ENCODE measurements at places on chromosomes 6 and 20.
A peak's percentile ranks its signal among the peaks of the same experiment; 100 is the strongest.

- no peak for DNase-seq
These were observed 30.2 kb downstream of the CEP57L1 start for GRCh38 chr6:109125504-109125903.

DNA sequence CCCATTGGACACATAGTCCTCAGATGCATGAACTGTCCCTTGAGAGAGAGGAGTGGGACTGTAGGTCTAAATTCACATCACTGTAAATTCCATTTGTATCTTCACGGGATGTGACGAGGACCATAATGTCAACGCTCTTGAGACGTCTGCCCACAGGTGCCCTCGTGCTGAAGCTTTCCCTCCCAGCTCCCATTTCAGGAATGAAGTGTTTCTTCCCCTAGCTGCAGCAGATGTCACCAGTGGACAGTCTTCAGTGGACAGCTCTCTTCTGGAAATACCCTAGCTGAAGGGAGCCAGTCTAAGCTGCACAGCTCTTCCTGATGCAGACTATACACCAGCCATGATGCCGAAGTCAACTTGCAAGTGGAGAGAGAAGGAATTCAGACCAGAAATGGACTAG, 217.4 kb upstream of the ECI2 start:
- no peak for DNase-seq

DNA sequence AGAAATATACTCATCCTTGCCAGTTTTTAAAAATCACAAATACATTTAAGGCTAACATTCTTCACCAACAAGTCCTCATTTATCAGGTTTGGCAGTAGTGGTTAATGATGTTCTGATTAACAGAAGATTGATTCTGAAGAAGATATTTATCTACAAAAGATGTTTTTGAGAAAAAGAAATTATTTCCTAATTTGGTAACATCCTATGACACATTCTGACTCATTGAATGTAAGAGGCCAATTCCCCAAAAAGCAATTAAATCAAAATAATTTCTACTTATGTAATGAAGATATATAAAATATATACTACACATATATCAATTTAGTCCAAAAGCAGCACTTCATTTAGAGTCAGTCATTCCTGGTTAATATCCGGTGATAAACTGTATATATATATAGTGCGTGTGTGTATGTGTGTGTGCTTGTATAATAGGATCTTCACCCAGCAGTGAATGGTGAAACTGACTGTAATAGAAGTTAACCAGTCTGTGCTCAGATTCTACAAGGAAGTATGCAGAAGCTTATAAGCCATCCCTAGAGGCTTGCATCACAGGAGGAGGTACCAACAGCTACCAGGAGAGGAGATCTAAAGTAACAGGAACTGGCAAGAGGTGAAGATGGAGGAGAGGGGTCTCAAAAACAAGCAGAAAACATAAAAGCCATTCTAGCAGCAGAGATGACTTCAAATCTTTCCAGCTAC, 82.9 kb upstream of the MARCKS start:
- DNase-seq, result no peak

DNA sequence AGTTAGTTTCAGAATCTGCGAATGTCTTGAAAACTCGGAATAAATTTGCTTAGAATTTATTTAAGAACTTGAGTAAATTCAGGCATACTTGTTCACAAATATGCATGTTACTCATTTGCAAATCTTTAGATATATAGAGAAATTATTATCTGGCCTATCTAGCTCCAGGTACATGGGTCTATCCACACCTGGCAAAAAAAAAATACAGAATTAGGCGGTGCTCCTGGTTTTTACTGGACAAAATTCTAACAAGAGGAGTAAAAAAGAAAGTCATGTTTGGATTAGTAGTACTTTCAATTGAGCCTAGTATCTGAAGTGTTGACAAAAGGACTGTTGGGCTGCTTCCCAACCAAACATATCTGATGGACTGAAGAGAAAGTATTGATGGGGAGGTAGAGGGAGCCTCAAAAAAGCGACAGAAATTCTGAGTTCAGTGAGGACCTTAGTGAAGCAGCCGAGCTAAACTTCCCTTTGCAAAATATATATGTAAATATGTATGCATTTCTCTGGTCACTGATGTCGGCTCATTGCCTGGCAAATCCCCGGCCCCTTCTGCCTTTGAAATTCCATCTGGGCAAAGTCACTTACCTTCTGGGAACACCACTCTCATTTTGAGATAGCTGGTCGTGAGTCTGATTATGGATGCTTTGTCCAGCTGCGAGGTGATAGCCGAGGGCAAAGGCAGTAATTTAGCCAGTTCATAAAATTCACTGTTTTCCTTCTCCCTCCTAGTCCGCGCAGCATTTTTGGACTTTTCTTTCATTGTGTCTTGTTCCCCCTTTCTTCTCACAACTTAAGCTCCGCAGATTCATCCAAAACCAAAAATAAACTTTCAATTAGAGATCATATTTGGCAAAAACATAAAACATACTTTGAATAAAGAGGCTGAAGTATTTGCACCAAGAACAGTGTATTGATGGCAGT, 1.8 kb downstream of the SIM1 start:
- no peak for DNase-seq

DNA sequence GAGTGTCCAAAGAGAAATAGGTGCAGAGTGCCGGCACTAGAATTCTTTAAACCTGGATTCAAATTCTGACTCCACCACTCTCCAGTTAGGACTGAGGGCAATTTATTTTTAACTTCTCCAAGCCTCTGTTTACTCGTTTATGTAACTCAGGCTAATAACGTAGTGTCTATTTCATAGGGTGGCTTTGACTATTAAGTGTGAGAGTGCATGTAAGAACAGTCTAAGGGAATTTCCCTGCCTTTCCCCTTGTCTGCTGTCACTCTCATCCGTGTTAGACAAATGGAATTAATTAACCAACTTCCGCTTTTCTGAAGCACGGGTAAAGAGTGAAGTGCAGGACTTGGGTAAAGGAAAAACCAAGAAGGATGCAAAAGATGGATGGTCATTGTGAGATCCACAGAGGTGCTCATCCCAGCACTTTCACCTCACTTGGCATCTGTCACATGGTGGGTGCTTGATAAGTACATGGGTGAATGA, 4.1 kb upstream of the ZKSCAN8 start:
- DNase-seq, result peak; percentile 4

DNA sequence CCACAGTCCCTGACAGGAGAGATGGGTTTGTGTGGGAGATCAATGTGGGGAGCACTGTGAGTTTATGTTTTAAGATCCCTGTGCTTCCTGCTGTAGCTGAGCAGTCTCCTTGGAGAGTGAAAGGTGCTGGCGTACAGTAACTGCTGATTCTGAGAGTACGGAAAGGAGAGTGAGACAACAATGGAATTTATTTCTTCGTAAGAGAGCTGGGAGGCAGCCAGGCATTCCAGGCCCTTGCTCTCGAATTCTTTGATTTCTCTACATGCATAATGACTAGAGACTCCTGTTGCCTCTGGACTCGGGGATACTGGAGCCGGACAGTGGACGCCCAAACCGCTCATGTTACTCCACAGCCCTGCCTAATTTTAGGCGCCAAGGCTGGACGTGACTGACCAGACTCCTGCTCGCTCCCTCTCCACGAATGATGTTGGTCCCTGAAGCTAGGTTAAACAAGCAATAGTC, 131.0 kb upstream of the PHACTR1 start:
- DNase-seq, result no peak

- DNase-seq, result no peak
These were observed 17.5 kb upstream of the SPDEF start for GRCh38 chr6:34573567-34574183.

GRCh38 chr6:46062312-46062711, 46.7 kb upstream of the CLIC5 start:
- no peak for DNase-seq

DNA sequence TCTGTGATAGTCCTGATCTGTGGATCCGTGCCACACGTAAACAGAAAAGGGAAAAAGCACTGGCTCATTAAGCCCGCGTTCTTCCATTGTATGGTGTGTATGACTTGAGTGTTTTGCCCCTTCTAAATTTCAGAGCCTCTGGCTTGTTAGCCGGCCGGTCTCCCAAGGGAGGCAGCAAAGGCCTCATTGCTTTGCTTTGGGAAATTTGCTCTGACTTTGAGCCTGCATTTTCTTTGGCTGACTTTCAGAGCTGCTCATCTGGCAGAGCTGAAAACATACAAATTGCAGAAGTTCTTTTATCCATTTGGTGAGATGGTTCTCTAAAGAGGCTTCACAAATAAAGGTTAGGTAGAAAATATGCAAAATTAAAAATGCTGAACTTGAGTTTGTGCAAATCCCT, 123.0 kb downstream of the UTRN start:
- no peak for DNase-seq

DNA sequence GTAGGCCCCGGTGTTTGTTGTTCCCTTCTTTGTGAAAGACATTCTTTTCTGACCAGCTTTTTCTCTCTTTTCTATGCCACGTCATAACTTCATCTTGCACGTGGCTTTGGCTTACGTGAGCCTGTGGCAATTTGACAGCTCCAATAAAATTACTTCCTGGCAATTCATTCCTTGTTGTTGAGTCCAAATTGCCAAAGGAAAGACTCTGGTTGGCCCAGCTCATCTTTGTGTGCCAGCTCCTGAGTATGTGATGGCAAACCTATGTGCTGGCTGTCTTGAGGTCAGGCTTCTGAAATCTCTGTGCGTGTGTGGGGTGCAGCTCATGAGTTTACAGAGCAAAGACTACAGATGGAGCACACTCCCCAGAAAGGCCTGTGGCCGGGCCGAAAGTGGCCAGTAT, 272.5 kb upstream of the SGK1 start:
- no peak for DNase-seq

DNA sequence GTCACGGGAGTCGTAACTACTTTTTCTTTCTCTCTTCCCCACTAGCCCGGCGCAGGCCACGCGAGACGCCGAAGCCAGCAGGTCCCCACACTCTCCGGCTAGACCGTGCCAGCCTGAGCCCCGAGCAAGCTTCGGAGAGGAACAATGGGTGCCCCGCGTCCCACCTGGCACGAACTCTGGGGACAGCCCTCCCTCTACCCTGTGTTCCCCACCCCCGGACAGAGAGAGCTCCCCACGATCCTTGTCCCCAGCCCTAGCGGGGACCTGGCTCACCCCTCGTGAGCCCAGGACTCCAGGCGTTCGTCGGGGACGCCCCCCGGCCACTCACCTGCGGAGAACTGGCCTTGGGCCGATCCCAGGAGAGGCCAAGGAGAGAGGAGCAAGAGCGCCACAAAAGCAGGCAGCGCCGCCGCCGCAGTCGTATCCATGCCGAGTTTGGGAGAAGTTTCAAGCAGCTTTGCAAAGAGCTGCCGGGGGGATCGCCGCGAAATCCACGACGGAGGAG, 416 bp downstream of the PTPRK start:
- DNase-seq, result no peak

DNA sequence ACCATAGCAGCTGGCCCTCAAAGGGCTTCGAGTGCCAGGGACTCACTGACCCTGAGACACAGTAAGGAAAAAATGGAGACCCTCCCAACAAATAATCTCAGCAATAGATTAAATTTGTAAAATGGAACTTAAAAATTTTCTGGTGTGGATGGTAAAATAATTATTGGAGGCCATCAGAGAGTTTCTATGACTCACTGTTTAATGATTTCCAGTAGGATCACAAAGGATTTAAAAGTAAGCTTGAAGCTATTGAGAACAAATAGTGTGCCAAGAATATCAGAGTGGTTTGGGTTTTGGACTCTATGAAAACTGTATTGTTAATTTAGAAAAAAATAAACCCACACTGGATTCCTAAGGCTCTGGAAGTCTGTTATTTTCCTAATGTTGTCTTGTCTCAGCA, 115.2 kb upstream of the AKIRIN2 start:
- no peak for DNase-seq

GRCh38 chr6:157217894-157218370, 105.4 kb downstream of the TMEM242 start:
- DNase-seq, result no peak

GRCh38 chr20:22729180-22729579, 144.8 kb upstream of the FOXA2 start:
- DNase-seq, result no peak

DNA sequence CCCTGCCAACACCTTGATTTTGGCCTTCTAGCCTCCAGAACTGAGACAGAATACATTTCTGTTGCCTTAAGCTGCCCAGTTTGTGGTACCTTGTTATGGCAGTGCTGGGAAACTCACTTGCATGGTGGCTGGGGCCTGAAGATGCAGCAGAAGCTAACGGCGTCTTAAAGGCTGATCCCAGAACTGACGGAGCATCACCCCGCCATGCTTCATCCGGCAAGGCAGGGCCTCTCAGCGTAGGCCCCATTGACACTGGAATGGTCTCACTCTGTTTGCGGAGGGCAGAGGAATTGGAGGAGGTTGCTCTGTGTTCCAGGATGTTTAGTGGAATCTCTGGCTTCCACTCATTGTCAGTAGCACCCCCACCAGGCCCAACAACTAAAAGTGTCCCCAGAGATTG, 102.1 kb downstream of the JPH2 start:
- DNase-seq, result no peak

DNA sequence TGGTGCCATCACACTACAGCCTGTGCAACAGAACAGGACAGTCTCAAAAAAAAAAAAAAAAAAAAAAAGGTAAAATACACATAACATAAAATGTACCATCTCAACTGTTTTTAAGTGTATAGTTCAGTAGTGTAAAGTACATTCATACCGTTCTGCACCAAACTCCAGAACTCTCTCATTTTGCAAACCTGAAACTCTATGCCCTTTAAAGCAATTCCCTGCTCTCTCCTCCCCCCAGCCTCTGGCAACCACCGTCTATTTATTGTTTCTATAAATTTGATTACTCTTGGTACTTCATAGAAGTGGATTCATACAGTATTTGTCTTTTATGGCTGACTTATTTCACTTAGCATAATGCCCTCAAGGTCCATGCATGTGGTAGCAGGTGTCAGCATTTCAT, 12.9 kb downstream of the RIPOR2 start:
- no peak for DNase-seq

DNA sequence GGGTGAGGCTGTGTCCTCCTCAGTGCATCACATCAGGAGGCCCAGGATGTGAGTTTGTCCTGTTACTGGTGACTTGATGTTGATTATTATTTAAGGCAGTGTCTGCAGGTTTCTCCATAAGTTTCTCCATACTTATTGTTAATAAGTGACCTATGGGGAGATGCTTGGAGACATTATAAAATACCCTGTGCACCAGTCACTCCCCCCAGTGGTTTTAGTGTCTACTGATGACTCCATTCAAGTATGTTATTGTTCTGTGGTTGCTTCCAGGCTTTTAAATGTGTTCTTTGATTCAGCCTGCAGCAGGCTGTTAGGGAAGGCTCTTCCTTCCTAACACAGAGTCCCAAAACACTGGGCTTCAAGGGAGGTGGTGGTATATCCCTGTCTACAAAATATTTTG, 14.6 kb upstream of the CST3 start:
- DNase-seq, result no peak

GRCh38 chr20:401682-402495, 6.2 kb upstream of the RBCK1 start:
- DNase-seq, result no peak

DNA sequence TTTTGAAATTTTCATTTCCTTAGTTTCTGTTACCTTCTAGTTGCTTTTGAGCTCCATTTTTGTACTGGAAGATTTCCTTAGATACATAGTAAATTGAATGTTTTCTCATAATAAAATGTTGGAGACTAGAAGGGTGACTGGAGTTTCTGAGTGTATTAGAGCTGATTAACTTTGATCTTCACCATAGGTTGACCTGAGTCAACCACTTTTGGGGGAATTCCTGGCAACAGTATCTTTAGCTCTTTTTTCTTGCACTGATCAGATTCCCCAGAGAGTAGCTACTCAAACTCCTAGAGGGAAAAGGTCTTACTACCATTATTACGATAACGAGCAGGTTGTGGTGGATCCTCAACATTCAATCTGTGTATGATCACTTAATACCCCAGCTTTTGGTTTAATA, 72.7 kb downstream of the KHDC1L start:
- DNase-seq, result no peak

Data from DMS79 (cell line).